ENCODE measurements at places on chromosomes 4 and X.
A peak's percentile ranks its signal among the peaks of the same experiment; 100 is the strongest.

DNA sequence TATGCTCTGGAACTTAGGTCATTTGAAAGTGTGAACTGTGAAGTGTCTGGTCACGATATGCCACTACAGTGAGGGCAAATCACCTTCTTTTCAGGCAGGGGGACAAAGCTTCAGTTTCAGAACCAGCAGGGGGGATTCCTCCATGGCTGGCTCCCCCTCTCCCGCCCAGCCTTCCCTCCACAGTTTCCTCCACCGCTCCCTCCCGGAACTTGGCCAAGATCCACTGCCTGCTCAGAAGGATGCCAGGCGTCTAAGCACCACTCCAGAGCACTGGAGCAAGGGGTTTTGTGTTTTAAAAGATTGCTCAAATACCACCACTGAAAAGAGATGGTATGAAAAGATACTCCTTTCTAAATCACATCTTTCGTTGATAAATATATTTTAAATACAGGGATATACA lies 126.9 kb downstream of the ELOVL6 start:
- no peak for DNase-seq

GRCh38 chrX:123310112-123310511 lies 126.0 kb downstream of the GRIA3 start:
- no peak for DNase-seq

DNA sequence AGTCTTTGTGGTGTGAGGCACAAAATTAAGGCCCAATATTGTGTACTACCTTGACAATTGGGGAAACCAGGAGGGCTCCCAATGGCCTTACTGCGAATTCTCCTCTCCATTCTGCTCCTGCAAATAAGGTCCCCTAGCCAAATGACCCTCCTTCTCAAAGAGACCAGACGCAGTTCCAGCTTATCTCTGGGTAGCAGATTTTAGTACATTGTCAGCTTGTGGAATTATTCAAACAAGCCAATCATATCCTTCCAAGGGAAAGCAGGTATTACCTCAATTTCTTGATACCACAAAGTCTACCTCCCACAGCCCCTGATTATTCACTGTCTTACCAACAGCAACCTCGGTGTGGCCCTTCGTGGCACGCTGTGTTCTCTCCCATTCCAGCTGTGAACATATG lies 7.8 kb upstream of the ZBTB33 start:
- DNase-seq: no peak

GRCh38 chr4:70979445-70980008 lies 13.9 kb upstream of the DCK start:
- no peak for DNase-seq

- DNase-seq: no peak
These were observed 39.9 kb upstream of the GLRA2 start for GRCh38 chrX:14489437-14489836.

GRCh38 chrX:44621078-44621477 lies 78.4 kb upstream of the FUNDC1 start:
- no peak for DNase-seq

DNA sequence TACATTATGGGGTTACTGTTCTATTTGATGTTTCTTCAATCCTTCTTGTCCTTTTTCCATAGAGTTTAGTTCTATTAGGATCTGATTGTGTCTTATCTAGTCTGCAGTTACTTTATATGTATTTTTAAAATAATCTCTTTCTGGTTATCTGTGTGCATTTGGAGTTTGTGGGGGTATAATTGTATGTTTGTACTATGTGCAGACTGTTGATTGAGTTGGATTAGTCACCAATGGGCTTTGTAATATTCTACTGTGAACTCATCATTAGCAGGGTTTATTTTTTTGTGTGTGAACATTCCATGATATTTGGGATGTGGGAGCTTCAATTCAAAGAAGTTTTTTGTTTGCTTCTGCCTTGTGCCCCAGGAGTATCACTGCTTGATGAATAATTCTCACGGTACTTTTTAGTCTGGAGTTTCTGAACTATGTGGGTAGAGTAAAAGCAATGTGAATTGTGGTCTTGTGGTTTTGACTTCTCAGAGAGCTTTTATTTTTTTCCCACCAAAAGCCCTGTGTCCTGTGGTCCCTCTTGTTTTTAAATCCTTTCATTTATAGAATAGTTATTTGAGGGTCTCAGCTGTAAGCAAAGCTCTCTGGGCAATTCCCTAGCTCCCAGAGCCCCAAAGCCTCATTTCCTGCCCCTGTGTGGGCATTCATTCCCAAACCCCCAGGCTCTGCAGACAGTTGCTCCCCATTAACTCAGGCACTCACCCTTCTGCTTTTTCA lies 127.8 kb downstream of the PHKA2 start:
- DNase-seq: no peak

DNA sequence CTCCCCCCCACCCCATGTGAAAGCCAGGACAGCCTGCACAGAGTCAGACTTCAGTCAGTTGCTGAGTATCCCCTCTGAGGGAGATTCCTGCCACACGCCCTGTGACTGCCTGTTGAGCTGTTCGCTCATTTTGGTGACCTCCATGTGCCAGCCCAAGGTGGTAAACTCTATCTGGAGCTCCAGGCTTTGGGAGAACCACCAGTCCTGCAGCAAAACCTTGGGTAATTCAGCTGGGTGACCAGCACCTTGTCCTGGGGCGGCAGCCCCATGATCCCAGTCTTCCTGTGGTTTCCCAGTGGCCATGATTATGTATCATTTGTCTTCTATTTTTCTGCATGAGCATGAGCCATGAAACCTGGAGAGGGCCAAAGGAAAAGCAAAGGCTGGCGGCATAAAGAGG lies 73.4 kb downstream of the NBDY start:
- DNase-seq: no peak

DNA sequence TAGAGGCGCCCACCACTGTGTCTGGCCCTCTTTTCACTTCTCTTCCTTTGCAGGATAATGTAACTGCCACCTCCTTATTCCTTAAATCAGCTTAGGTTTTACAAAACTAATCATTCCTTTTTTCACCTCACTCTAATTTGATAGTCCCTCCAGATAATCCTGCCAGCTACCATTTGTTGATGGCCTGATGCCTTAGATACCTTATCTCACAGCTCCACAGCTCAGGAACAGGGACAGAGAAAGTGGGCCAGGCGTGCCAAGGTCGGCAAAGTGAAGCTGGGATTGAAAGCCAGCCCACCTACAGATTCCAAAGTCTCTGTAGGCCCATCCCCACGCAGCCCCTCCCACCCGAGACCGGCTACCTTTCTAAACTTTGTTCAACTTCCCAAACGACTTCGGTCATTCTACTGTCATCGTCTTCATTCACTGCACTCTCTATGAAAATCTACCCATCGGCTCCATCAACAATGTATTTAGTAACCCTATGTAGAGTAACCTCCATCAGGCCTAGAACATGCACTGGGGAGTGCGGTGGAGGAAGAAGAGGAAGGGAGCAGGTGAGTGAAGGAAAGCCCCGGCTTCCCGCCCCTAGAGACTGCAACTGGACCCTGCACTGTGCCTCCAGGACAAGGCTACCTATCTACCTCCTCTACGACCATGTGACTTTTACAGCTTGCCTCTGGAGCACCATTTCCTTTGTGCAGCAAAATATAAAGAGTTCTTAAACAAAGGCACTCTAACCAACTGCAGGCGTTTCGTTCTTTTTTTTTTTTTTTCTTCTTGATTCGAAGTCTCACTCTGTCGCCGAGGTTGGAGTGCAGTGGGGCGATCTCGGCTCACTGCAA lies 1.5 kb downstream of the CASP6 start:
- DNase-seq: no peak

- DNase-seq: no peak
These were observed 32.2 kb upstream of the VCX3B start for GRCh38 chrX:8432396-8432795.

DNA sequence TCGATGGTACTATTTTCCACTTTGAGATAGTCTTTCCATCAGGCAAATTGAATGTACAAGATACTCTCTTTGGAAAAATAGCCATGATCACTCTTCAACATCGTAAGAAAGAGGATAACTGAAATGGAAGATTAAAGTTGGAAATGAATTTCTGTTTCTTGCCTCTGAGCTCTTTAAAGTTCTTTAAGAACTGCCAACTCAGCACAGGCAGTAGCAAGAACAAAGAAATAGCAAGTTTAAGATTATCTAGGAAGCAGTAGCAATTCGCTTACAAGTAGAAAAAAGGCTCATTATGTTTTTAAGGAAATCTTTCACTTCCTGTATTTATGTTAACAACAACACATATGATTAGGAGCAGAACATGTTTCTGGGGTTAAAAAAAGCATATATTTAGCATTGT lies 127.6 kb downstream of the CDS1 start:
- no peak for DNase-seq

DNA sequence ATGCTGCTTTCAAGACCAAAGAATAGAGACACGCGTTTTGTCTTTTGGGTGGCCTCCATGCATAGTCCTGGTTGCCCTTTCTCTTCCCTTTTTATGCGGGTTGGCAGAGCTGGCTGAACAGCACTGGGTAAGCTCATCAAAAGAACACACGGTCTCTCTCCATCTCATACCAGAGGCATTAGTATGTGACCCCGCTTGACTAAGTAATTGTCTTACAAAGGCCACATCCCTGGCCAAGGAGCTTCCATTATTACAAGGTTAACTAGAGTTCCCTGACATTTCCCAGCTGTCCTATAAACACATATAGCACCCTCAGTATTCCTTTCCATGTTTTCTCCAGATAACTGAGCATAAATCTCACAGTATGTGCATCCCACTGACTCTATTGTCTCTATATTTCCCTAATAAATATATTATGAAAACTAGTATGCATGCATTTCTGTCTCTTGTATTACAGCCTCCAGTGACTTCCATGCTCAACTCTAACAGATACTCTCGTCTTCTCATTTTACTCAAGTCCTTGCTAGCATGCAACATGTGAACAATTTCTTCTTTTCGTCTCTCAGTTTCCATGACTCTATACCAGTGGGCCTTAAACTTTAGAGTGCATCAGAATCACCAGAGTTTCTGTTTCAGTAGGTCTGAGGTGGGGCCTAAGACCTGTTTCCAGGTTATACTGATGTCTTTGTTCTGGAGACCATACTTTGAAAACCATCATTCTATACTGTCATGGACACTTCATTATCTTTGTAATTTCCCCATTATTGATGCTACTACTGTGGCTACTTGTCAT lies 247.7 kb upstream of the ARSJ start:
- no peak for DNase-seq

DNA sequence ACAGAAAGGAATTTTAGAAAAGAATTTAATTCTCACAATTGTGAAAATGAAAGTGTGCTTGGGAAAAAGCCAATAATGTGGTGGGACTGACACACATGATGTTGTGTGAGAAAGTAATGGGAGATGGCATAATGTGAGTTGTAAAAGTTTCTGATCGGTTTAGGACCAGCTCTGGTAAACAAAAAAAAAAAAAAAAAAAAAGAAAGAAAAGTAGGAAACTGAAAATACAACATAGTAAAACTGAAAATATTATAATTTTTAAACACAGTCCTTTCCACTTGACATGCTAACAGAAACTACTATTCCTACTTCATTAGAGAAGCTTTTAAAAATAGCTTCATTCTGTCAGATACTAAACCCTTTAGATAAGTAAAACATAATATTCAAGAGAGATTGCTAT lies 28.2 kb downstream of the RAP1GDS1 start:
- DNase-seq: no peak

DNA sequence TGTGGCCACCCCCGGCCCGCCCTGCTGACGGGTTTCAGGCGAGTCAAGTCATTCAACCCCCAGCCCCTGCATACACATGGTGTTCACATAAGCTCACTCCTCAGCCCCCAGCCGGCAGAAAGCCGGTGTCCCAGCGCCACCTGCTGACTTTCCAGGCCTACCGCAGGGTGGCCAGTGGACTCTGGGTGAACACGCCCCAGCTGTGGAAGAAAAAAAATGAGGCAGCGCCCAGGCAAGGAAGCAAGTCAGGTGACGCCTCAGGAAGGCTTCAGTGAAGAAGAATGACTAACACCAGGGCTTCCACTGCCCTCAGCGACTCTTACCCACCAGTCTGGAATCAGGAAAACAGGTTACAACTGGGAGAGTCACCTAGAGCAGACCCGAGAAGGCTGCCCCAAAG lies 15.8 kb downstream of the BCAP31 start:
- peak; percentile 29 for DNase-seq

- DNase-seq: no peak
These were observed 149.3 kb upstream of the SLC4A4 start for GRCh38 chr4:71189471-71189870.

DNA sequence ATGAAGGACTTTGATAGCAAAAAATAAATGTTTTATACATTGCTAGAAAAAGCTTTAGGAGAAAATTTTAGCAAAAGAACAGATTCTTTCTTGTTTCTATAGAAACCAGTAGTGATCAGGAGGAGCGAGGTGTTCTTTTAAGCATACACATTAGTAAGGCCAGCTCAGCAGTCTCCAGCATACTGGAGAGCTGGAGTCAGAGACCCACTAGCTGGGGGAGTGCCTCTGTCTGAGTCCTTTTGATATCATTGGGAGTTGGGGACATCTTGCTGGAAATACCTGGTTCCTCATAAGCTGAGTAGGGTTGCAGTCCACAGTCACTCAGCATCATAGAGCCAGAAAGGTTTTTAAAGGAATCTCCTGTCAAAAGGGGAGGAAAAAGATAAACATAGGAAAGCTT lies 67.4 kb downstream of the AFF2 start:
- no peak for DNase-seq

GRCh38 chr4:7819446-7819845 lies 120.2 kb downstream of the AFAP1 start:
- no peak for DNase-seq

- DNase-seq: no peak
These were observed 67.2 kb downstream of the MAP3K15 start for GRCh38 chrX:19448077-19448476.

- DNase-seq: no peak
These were observed at the start of gene ANKRD37 for GRCh38 chr4:185396724-185397385. Gene ANKRD37 (plus strand): TSS chr4:185396841. CDS start chr4:185396924, 83 bp downstream.

DNA sequence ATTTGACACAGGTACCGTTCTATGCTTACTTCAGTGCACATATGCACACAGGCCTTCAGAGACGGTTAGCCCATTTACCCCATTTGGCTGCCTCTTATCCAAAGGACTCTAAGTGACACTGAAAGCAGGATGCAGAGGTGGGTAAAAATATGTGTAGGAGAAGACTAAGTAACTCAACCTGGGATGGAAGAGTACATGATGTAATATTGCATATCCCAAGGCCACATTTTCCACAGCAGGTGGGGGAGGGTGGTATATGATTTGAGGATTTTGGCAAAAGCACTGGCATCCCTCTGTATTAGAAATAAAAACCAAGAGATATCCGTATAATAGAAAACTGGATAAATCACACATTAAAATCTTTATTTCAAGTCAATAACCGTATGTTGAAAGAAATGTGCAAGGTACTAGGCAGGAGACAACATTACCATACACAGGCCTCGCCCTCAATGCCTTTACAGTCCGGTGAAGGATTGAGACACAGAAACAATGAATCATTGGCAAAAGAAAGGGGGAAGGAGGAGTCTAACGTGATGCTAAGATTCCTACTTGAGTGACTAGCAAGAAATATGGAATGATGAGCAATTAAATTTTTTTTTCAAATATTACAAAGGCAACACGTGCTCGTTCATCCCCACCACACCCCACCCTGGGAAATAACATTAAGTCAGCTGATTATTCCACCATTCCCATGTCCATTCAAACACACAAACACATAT lies 161.0 kb upstream of the RASGEF1B start:
- no peak for DNase-seq

DNA sequence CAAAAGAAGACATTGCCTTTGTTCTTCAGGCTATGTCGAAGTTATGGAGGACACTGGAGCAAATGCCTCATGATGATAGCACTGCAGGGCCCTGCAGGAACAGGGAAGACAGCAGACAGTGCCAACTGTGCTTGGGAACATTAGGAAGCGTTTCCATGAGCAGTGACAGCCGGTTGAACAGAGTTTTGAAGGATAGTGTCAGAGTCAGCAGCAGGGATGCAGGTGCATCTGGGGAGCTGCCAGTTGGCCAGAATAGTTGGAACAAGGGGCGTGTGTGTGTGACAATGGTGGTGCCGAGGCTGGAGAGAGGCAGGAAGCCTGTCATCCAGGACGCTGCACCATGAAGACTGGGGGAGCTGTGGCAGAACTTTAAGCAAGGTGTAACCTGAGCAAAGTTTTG lies 88.6 kb downstream of the SHROOM3 start:
- DNase-seq: no peak

All from stimulated activated CD4-positive, alpha-beta T cell treated with anti-CD3 and anti-CD28 coated beads, Interleukin-15, amount 100 ng/mL, for 48 hours (primary cell).